ENCODE measurements at places on chromosomes 12 and 14. TPM values are rescaled to one million over a fixed set of nuclear protein-coding genes. Genes with fewer than 3 reads are reported as not detected.
A peak's percentile ranks its signal among the peaks of the same experiment; 100 is the strongest.

- H3K27me3 ChIP-seq = no peaks in the 10 kb centered on the region
- H3K4me1 ChIP-seq = no peaks in the 10 kb centered on the region
- no peak overlapping the region for H3K27ac ChIP-seq
- no peak for DNase-seq
These were observed 101.2 kb upstream of the EGLN3 start for GRCh38 chr14:34051966-34052657.

- peak overlapping the region; percentile 56 for H3K27ac ChIP-seq
- peak; percentile 75 for DNase-seq
- H3K27me3 ChIP-seq = no peaks in the 10 kb centered on the region
- no peaks in the 10 kb centered on the region for H3K36me3 ChIP-seq
These were observed 57.5 kb upstream of the TMCC3 start for GRCh38 chr12:94707892-94708291.

GRCh38 chr14:30708157-30708556, 86.0 kb downstream of the SCFD1 start:
- no peaks in the 10 kb centered on the region for H3K27me3 ChIP-seq
- no peaks in the 10 kb centered on the region for H3K4me1 ChIP-seq
- no peaks in the 10 kb centered on the region for H3K36me3 ChIP-seq
- no peak overlapping the region for H3K27ac ChIP-seq

- no peak overlapping the region for H3K4me3 ChIP-seq
- H3K4me1 ChIP-seq = no peaks in the 10 kb centered on the region
- DNase-seq = no peak
- H3K36me3 ChIP-seq = no peaks in the 10 kb centered on the region
- no peak overlapping the region for H3K27ac ChIP-seq
These were observed 220.6 kb upstream of the TMEM260 start for GRCh38 chr14:56358851-56359614.

The SUDS3 gene
- total RNA-seq = 74.4 TPM

GRCh38 chr14:64935508-64935907, 7.0 kb downstream of the GPX2 start:
- H3K27me3 ChIP-seq = no peaks in the 10 kb centered on the region
- no peak for DNase-seq
- no peak overlapping the region for H3K27ac ChIP-seq

- no peaks in the 10 kb centered on the region for H3K27me3 ChIP-seq
- H3K4me1 ChIP-seq = peaks cover 10% of the 10 kb centered on the region
- peaks cover 11% of the 10 kb centered on the region for H3K36me3 ChIP-seq
- H3K27ac ChIP-seq = no peak overlapping the region
These were observed 79.5 kb downstream of the DAAM1 start for GRCh38 chr14:59268011-59268410.

- no peak for DNase-seq
- H3K27me3 ChIP-seq = no peaks in the 10 kb centered on the region
- H3K36me3 ChIP-seq = no peaks in the 10 kb centered on the region
- H3K4me3 ChIP-seq = no peak overlapping the region
- no peak overlapping the region for H3K27ac ChIP-seq
These were observed 289.5 kb downstream of the TMEM132D start for GRCh38 chr12:129614221-129614885.

DNA sequence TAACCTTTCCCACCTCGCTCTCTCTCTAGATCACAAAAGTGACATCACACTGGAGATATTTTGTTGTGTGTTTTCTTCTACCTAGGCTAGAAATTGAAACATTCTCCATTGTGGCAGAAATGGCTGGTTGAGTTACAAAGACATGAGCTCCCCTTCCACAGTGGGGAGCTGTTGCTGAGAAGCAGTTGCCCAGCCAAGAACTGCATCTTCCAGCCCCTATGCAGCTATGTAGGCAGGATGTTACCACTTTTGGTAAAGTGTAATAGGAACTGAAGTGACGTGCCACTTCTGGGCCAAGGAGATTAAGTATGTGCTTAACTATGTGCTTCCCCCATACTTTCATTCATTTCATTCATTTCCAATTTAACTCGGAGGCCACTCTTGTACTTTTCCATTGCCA, 138.7 kb upstream of the E2F7 start:
- H3K27me3 ChIP-seq = no peaks in the 10 kb centered on the region
- no peaks in the 10 kb centered on the region for H3K4me1 ChIP-seq
- H3K36me3 ChIP-seq = no peaks in the 10 kb centered on the region
- no peak overlapping the region for H3K27ac ChIP-seq

GRCh38 chr14:59207506-59207933, 19.1 kb downstream of the DAAM1 start:
- H3K27ac ChIP-seq = peak overlapping the region; percentile 24
- H3K36me3 ChIP-seq = no peaks in the 10 kb centered on the region
- H3K4me3 ChIP-seq = no peak overlapping the region
- peaks cover 68% of the 10 kb centered on the region for H3K4me1 ChIP-seq
- no peak for DNase-seq
- no peaks in the 10 kb centered on the region for H3K27me3 ChIP-seq

DNA sequence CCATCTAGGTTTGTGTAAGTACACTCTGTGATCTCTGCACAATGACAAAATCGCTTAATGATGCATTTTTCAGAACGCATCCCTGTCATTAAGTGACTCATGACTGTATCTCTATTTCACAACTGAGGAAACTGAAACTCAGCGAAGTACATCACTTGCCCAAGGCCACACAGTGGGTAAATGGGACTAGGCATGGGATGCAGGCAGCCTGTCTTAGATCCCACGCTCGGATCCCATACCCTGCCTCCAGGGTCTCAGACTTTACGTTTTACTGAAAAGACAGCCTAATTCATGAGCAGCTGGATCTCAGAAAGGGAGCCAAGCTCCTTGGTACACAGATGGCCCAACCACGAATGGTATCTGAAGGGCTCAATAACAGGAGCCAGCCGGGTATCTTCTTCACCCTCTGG, 2.4 kb upstream of the MLEC start:
- H3K27ac ChIP-seq = no peak overlapping the region
- no peaks in the 10 kb centered on the region for H3K36me3 ChIP-seq
- H3K4me1 ChIP-seq = peaks cover 19% of the 10 kb centered on the region

DNA sequence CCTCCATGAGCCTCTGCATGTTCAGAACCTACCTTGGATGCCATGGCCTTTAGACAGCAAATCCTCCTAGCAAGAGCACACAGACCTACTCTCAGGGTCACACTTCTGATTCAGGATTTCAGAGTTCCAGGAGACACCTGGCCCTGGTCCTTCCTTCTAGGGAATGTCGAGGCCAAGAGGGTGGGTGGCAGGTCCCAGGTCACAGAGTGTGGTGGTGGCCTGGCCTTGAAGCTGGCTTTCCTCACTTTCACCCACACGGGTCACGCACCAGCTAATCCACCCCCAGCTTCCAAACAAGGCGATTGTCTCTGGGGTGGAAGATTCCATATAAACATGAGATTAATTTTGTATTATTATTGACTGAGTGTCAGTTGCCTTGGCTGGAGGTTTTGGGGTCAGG, 328.3 kb upstream of the RTL1 start:
- H3K27ac ChIP-seq = no peak overlapping the region
- DNase-seq = peak; percentile 22
- H3K36me3 ChIP-seq = no peaks in the 10 kb centered on the region
- H3K4me1 ChIP-seq = peaks cover 13% of the 10 kb centered on the region
- H3K27me3 ChIP-seq = no peaks in the 10 kb centered on the region

- no peaks in the 10 kb centered on the region for H3K36me3 ChIP-seq
- no peak overlapping the region for H3K4me3 ChIP-seq
- H3K4me1 ChIP-seq = peaks cover 34% of the 10 kb centered on the region
- no peak overlapping the region for H3K27ac ChIP-seq
These were observed 55.0 kb downstream of the C14orf132 start for GRCh38 chr14:96094211-96094610.

The GALNT9 gene
- 3.5 TPM for total RNA-seq

GRCh38 chr12:20426957-20427356, 58.6 kb downstream of the PDE3A start:
- DNase-seq = no peak
- H3K27ac ChIP-seq = peak overlapping the region; percentile 24
- H3K27me3 ChIP-seq = no peaks in the 10 kb centered on the region
- H3K4me1 ChIP-seq = peaks cover 17% of the 10 kb centered on the region
- no peak overlapping the region for H3K4me3 ChIP-seq

DNA sequence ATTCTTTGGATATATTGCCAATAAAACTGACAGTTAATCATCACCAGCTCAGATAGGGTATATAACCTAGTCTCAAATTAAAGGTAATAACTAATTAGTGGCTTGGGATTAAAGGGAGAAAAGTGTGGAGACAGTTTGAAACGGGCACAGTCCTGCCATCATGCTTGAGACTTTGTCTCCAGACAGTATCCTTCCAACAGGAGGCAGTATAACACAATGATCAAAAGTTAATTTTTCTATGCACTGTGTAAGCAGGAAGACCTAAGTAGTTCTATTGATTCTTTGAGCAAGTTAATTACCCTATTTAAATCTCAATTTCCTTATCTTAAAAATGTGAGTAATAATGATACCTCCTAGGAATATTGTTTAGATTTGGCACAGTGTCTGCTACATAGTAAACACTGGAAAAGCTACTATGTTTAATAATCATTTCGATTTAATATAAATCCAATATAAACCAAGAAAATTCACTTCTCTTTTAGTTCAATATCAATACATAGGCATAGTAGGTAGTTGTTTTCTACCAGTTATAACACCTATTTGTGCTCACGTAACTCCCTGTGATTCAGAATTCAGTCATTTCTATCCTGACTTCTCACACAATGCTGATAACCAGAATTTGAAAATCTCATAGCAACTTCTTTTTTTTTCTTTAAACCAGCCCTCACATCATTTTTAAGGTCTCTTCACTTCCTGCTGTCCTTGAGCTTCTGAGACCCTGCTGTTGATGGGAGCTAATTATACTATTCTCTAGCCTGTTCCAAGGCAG, 53.7 kb downstream of the GALNT4 start:
- H3K27me3 ChIP-seq = no peaks in the 10 kb centered on the region
- H3K4me3 ChIP-seq = no peak overlapping the region
- H3K36me3 ChIP-seq = no peaks in the 10 kb centered on the region
- H3K4me1 ChIP-seq = no peaks in the 10 kb centered on the region
- no peak for DNase-seq

The LGALS3 gene
- 249 TPM for total RNA-seq

The DDN gene
- total RNA-seq = not detected

DNA sequence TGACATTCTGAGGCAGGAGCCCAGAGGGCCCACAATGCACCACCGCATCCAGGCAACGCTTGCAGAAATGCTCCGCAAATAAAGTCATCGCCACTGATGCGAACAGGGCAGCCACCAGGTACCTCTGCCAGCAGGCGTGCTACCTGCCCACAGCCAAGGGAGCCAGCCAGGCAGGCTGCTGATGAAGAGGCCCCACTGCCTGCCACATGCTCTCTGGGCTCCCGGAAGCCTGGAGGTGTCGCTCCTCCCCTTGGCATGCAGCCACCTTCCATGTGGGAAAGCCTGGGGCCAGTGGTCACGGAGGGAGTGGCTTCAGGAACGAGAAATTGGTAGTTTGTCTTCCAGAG, 14.7 kb downstream of the GPR132 start:
- no peaks in the 10 kb centered on the region for H3K27me3 ChIP-seq
- no peaks in the 10 kb centered on the region for H3K36me3 ChIP-seq
- no peak overlapping the region for H3K4me3 ChIP-seq

GRCh38 chr14:49194067-49194466, 392.1 kb downstream of the RPS29 start:
- no peak for DNase-seq
- H3K36me3 ChIP-seq = no peaks in the 10 kb centered on the region
- H3K27ac ChIP-seq = no peak overlapping the region
- H3K27me3 ChIP-seq = no peaks in the 10 kb centered on the region

The MOK gene
- total RNA-seq = 17.2 TPM

DNA sequence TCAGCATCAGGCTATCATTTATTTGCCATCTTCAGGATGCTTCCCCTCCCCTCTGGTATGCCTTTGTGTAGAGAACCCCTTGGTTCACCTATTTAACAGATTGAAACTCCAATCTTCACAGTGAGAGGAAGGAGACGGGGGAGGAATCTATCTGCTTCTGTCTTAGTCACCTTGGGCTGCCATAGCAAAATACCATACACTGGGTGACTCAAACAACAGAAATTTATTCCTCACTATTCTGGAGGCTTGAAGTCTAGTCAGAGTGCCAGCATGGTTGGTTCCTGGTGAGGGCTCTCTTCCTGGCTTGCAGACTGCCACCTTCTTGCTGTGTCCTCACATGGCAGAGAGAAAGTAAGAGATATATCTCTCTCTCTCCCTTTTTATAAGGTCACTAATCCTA, 13.5 kb upstream of the EML1 start:
- no peak for DNase-seq
- H3K36me3 ChIP-seq = no peaks in the 10 kb centered on the region
- H3K4me1 ChIP-seq = peaks cover 12% of the 10 kb centered on the region
- no peaks in the 10 kb centered on the region for H3K27me3 ChIP-seq
- no peak overlapping the region for H3K4me3 ChIP-seq

DNA sequence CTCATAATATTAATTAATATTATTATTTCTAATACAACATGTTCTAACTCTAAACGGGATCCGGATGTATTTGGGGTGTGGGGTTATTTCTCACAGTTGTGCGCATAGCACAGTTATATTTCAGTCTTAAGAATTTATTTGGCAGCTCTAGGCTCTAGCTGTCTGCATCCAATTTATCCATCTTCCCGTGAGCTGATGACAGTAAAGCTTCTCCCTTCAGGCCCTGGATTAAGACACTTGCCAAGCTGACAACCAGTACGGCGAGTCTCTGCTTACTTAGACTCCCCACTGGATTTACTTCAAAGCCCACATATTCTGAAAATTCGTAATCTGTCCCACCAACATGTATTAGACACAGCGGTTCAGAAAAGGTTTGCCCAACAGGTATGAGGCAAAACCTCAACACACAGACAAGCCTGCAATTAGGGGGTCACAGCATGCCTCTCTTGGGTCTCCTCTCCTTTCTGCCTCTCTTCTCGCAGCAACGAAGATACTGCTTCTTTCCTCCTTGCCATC, 232.9 kb upstream of the TMTC1 start:
- DNase-seq = no peak
- no peaks in the 10 kb centered on the region for H3K4me1 ChIP-seq
- no peak overlapping the region for H3K4me3 ChIP-seq
- H3K36me3 ChIP-seq = no peaks in the 10 kb centered on the region
- no peaks in the 10 kb centered on the region for H3K27me3 ChIP-seq
- no peak overlapping the region for H3K27ac ChIP-seq

DNA sequence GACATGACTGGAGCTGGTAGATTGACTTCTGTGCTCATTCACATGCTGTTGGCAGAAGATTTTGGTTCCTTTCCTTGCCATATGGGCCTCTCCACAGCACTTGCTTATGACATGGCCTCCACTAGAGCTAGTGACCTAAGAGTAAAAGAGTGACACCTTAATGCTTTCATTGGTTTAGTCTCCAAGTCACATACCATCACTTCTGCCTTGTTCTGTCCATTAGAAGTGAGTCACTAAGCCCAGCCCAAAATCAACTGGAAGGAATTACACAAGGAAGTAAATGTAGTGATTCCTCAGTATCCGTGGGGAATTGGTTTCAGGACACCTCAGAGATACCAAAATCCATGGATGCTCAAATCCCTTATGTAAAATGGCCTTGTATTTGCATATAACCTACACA, 81.3 kb downstream of the PPHLN1 start:
- no peak overlapping the region for H3K27ac ChIP-seq
- DNase-seq = no peak
- peaks cover 3% of the 10 kb centered on the region for H3K36me3 ChIP-seq
- no peaks in the 10 kb centered on the region for H3K4me1 ChIP-seq
- H3K4me3 ChIP-seq = no peak overlapping the region

The CLEC9A gene
- total RNA-seq = not detected

GRCh38 chr14:67522270-67522669, 10.8 kb upstream of the PLEKHH1 start:
- peak; percentile 26 for DNase-seq
- no peaks in the 10 kb centered on the region for H3K4me1 ChIP-seq
- no peaks in the 10 kb centered on the region for H3K27me3 ChIP-seq
- H3K36me3 ChIP-seq = no peaks in the 10 kb centered on the region
- no peak overlapping the region for H3K27ac ChIP-seq

The ZNF10 gene
- 10.5 TPM for total RNA-seq

- H3K4me1 ChIP-seq = peaks cover 20% of the 10 kb centered on the region
- DNase-seq = no peak
- no peak overlapping the region for H3K27ac ChIP-seq
These were observed 8.4 kb downstream of the RAPGEF3 start for GRCh38 chr12:47750229-47750798.
